ENCODE measurements at places on chromosomes 5 and 9.

- DNase-seq, result no peak
Observed at GRCh38 chr5:31656806-31657205, 17.9 kb downstream of the PDZD2 start.

DNA sequence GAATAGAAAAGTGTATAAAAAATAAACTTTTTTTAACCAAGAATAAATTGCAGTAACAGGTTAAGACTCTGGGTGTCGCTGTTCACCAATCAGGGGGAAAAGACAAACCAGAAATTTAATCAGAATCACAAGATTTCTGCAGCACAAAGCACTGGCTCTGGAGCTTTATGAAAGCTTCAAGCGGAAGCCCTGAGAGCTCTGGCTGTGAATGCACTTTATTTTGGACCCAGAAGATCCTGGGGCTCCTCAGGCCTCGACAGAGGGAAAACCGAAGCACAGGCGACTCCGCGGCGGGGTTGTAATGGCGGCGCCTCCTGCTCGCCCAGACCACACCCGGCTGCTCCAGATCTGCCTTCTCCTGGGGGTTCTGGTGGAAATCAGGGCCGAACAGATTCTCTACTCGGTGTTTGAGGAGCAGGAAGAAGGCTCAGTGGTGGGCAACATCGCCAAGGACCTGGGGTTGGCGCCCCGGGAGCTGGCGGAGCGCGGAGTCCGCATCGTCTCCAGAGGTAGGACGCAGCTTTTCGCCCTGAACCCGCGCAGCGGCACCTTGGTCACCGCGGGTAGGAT lies at the start of gene PCDHGA4:
Gene PCDHGA4 (plus strand): TSS at position 122 of the 570 bp plus-strand sequence. CDS start 87 bp downstream, at position 209.
- DNase-seq, result no peak

GRCh38 chr9:4547016-4547415 lies 56.7 kb downstream of the SLC1A1 start:
- DNase-seq, result no peak

GRCh38 chr5:931570-932145 lies 39.0 kb downstream of the TRIP13 start:
- no peak for DNase-seq

DNA sequence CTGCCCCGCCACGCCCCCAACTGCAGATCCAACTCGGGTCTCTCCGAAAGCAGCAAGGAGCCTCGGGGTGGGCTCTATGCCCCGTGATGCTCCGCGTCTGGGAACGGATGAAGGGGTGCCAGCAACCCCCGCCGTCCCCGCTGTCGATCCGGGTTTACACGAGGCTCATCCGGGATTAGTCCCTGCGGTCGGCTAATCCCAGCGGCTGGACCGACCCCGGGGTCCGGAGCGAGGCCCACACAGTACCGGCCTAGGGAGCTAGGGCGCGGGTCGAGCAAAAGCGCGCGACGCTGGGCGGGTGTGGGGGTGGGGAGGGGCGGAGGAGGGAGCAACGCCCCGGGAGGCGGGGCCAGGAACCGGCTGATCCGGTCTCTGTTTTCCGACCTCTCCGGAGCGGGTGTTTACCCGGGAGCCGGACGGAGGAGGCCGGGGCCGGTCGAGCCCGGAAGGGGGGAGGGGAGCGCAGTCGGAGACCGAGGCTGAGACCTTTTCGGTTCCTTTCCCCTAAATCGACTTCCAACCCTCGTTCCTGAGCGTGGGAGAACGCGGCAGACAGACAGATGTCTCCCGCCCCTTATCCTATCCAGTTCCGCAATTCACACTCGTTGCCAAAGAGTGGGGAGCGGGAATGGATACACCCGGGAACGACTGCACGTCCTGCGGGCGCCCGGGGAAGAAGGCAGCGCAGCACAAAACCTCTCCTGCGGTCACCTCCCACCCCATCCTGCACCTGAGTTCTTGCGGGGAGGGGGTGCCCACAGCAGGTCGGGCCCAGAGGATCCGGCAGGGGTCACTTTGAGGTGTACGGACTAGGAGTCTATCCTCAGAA lies 28.6 kb downstream of the PCDH1 start:
- peak; percentile 33 for DNase-seq
